SK-MEL-5 (cell line): ENCODE measurements at places on chromosomes 11 and 22. TPM values are rescaled to one million over a fixed set of nuclear protein-coding genes. Genes with fewer than 3 reads are reported as not detected.

- peak; percentile 89 for DNase-seq
Measured at GRCh38 chr11:60974726-60975125, 3.2 kb downstream of the CD6 start.

- DNase-seq, result no peak
Measured at GRCh38 chr22:50734343-50734771, 3.6 kb upstream of the ACR start.

DNA sequence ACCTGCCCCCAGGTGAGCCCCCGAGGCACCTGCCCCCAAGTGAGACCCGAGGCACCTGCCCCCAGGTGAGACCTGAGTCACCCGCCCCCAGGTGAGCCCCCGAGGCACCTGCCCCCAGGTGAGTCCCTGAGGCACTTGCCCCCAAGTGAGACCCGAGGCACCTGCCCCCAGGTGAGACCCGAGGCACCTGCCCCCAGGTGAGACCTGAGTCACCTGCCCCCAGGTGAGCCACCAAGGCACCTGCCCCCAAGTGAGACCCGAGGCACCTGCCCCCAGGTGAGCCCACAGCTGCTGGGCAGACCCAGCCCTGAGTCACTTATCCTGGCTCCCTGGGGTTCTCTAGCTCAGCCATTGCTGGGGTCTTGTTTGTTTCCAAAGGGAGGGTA is 36.2 kb downstream of the MUC5B start:
- no peak for DNase-seq

Gene TRPC6
- not detected in 2 replicates for total RNA-seq

DNA sequence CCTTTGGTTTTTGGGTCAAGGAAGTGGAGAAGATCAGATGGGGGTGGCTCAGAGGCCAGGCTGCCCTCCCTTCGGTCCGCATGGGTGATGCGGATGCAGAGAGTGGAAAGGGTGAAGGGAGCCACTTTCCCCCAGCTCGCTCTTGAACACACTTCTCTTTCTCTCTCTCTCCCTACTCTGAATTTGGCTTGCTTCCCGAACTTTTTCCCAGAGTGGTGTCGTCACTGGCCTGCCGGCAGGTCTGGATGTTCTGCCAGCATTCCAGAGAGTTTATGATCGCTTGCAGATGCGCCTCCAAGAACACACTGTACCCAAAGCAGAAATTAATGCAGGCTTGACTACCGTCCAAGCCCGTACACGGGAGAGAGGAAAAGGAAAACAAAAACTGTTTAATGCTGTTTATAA is 103.2 kb downstream of the ZBTB16 start:
- DNase-seq, result peak; percentile 44

- no peak for DNase-seq
Measured at GRCh38 chr11:74478877-74479731, 11.8 kb upstream of the KCNE3 start.

Gene HTR3B
- 0.24 and 0.55 TPM in 2 replicates for total RNA-seq

DNA sequence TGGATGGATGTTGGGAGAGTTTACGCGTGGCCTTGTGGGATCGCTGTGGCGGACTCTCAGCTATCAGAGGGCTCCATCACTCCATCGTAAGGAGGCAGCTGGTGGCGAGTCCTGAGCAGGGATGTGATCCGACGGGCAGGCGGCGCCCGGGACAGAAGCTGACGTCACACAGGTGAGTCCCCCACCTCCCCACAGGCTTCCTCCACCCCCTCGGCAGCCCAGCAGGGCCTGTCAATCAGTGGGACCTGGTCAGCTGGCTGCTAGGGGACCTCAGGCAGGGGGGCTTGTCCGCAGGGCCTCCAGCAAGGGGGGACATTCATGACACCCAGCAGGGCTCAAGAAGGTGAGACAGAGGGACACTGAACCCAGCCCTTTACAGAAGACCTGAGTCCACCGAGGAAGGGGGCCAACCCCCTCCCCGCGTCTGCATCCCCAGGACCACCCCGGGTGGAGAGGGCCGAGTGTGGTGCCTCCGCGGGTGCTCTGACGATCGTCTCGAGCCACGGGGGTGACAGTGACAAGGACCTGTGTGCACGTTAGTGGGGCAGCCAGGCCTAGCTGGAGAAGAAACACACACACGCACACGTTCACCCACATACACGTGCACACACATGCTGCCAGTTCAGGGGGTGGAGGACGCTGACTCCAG is 7.1 kb downstream of the HRAS start:
- no peak for DNase-seq

GRCh38 chr11:32188785-32189184 is 97.9 kb downstream of the RCN1 start:
- DNase-seq, result peak; percentile 57

DNA sequence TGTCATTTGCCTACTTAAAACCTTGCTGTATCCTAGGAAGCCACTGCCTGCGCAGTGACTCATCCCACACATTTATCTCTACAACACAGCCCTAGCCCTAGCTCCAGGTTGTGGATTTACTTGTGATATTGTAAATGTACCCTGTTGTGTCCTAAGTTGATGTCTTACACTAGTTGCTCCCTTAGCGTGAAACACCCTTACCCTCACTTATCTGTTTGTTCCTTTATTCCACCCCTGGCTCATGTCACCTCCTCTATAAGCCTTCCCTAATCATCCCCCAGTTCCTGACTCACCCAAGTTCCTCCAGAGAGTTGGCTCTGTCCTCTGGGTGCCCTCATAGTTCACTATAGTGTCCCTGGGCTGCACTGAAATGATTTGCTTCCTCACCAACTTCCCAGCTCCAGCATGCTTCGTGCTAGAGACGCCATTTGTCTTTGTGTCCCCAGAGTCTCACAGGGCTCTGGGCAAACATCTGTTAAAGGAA is 431.8 kb upstream of the FAT3 start:
- DNase-seq, result no peak

Gene SLC15A3
- total RNA-seq, result 0.75 and 1.1 TPM in 2 replicates

Gene SIPA1
- total RNA-seq, result 13.7 and 15.8 TPM in 2 replicates

Gene GLB1L2
- total RNA-seq, result 0.48 and 1.1 TPM in 2 replicates

- DNase-seq, result no peak
Measured at GRCh38 chr22:43275545-43276317, 67.4 kb downstream of the SCUBE1 start.

DNA sequence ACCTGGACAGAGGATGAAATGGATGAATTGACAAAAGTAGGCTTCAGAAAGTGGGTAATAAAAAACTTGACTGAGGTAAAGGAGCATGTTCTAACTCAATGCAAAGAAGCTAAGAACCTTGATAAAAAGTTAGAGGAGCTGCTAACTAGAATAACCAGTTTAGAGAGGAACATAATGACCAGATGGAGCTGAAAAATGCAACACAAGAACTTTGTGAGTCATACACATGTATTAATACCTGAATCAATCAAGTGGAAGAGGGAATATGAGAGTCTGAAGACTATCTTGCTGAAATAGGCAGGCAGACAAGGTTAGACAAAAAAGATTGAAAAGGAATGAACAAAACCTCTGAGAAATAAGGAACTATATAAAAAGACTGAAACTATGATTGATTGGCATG is 47.9 kb upstream of the SLC22A9 start:
- DNase-seq, result no peak

GRCh38 chr22:31532060-31532459 is 35.7 kb downstream of the SFI1 start:
- no peak for DNase-seq

DNA sequence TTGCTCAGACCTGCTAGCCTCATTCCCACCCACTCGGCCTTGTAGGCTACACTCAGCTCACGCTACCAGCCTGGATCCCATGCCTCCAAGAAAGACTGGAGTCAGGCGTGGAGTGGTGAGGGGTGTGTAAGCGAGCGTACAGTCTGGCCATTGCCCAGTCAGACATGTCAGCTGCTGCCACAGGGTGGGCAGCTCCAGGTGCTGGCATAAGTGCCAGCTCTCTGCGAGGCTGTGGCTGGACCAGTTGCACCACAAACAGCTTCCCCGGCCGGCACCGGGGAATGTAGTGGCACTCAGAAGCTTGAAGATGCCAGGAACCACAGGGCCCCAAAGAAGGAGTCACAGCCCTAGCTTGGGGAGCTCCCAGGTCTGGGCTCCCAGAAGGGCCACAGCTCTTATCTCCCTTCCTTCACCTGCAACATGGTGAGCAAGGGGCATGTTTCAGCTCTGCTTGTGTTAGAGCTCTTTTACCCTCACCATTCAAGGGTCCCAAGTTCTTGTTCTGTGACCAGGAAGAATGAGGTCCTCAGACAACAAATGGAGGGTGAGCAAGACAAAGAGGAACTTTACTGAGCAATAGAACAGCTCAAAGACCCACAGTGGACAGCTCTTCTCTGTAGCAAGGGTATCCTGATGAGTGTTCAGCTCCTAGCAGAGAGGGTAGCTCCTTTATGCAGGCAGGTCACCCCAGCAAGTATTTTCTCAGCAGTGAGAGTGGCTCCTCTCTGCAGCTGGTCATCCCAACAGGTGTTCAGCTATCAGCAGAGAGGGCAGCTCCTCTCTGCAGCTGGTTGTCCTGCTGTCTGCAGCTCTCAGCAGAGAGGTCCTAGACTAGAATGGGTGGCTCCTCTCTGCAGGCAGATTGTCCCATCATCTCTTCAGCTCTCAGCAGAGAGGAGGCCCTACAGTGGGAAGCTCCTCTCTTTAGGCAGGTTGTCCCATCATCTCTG is 6.0 kb downstream of the SBF2 start:
- no peak for DNase-seq

GRCh38 chr11:1780700-1781592 is 17.2 kb upstream of the CTSD start:
- peak; percentile 13 for DNase-seq
